CD4-positive, alpha-beta T cell treated with Interleukin-12 subunit alpha and Interleukin-12 subunit beta, for 1 hour (primary cell): ENCODE measurements at places on chromosomes 5 and 9.

DNA sequence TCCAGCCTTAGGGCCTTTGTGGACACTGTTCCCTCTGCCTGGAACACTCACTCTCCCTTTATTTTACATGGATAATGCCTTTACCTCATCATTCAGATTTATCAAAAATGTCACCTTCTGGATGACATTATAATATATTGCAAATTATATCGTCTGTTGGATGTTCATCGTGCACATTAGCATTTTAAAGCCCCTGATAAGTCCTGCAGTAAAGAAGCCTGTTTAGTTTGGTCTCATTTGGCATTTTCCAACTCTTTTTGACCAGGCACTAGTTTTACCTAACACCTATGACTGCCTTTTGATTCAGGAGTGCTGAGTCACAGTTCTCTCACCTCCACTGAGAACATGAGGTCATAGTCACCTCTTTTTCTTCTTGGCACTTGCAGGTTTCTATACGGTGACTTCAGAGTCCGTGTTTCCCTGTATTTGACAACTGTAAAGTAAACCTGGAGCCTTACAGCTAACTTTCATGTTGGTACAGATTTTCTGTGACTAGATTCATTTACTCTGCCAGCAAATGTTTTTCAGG, 57.7 kb upstream of the STC2 start:
- DNase-seq, result no peak

DNA sequence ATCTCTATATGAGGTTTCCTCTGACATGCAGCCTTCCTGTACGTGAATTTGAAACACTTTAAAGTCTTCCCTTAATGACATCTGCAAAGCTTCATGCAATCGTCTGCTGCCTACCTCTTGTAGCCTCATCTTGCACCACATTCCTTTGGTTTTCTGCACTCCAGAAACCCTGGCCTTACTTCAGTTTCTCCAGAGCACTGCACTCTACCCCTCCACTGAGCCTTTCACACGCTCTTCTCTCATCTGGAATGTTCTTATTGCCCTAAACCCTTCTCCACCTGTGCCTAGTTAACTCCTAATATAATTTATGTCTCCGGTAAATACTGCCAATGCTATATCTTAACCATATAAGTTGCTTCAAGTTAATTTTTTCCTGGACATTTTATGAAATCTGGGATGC, 168.8 kb upstream of the SLC27A6 start:
- no peak for DNase-seq

GRCh38 chr9:73210886-73211666, 59.4 kb downstream of the ANXA1 start:
- DNase-seq, result no peak

GRCh38 chr5:135545099-135545498, 9.3 kb upstream of the NEUROG1 start:
- DNase-seq, result no peak

DNA sequence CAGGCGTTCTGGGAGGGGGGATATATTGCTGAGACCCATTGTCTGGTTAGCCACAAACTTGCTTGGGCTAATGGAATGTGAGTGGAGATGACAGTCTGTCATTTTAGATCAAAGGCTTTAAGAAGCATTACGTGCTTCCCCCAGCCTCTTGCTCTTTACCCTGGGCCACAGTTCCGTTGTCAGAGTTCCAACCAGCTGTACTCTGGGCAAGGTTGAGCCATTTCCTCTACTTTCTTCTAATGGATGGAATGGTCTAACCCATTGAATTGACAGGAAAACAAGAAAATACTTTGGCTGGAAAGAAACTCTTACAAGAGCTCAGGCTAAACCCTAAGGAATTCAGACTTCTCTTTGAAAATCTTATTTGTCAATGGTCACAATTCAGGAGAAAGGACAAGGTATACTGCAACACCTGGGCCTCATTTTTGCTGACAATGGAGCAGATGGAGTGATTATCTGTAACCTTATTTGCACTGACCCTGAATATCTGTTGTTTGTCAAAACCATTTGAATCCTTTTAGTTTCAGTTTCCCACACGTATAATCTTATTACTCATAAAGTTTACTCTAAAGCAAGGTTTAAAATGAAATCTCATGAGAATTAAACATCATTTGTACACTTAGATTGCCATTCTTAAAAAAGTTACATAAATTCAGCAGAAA, 231.4 kb downstream of the PDE4D start:
- no peak for DNase-seq

DNA sequence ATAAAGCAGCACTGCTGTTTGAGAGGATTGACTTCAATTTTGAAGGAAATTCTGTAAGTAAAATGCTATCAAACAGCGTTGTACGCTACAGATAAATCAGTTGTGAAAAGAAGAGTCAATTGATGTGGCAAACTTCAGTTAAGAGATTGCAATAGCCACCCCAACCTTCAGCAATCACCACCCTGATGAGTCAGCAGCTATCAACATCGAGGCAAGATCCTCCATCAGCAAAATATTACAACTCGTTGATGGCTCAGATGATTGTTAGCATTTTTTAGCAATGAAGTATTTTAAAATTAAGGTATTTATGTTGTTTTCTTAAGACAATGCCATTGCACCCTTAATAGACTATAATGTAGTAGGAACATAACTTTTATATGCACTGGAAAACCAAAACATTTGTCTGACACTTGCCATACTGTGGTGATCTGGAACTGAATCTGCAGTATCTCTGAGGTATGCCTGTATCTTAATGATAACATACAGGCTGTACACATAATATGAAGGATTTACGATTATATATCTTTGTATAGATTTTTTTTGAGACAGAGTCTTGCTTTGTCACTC, 47.5 kb downstream of the VPS13A start:
- DNase-seq, result no peak

DNA sequence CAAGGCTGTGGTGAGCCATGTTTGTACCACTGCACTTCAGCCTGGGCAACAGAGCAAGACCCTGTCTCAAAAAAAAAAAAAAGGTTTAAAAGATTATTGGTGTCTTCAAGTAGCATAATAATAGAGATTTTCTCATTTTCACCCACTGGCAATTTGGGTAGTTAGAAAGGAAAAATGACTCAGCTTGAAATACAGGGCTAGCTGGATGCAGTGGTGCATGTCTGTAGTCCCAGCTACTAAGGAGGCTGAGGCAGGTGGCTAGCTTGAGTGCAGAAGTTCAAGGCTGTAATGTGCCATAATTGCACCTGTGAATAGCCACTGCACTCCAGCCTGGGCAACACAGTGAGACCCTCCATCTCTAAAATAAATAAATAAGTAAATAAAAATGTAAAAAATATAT, 111.1 kb downstream of the ARRDC3 start:
- no peak for DNase-seq

DNA sequence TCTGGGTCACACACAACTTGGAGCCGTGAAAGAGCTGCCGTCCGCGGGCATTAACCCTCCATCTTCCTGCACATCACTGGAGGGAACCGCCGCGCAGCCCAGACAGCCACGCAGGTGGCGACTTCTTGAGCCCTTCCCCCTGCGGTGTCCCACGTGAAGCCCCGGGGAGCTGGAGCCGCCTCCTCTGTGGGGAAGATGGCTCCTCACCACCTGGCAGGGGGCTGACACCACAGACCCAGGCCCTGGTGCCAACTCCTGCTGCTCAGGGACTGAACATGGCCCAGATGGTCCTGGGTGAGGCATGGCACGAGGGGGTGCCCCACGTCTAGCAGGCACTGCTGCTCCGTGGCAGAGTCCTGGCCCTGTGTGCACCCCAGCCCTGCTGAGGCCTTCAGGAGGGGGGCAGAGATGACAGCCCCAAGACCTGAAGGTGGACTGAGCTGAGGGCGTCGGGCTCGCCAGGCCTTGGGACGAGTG, 38.9 kb downstream of the NDUFS6 start:
- no peak for DNase-seq

- DNase-seq, result no peak
These were observed 5.8 kb upstream of the CARD19 start for GRCh38 chr9:93090091-93090655.

- no peak for DNase-seq
These were observed 234.6 kb downstream of the GADD45G start for GRCh38 chr9:89839449-89839848.

- DNase-seq, result no peak
These were observed 104.1 kb downstream of the UGCG start for GRCh38 chr9:112000743-112001142.

- no peak for DNase-seq
These were observed 31.9 kb upstream of the SPARC start for GRCh38 chr5:151718646-151719045.

- peak; percentile 75 for DNase-seq
These were observed 750 bp upstream of the NPR2 start for GRCh38 chr9:35790385-35791296.
